ENCODE measurements at places on chromosomes 6 and 20. TPM values are rescaled to one million over a fixed set of nuclear protein-coding genes. Genes with fewer than 3 reads are reported as not detected.

DNA sequence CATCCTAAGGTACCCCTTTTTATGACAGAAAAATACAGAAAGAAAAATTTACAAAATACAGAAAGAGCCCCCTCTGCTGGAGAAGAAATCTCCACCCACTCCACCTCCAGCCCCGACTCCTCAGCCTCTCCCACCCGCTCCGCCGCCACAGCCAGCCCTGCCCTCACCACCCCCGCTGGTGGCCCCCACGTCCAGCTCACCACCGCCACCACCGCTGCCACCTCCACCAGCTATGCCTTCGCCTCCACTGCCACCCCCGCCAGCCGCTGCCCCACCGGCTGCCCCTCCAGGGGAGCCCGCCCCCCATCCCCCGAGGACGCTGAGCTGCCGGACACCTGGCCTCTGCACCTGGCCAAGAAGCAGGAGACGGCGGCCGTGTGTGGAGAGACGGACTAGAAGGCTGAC lies 17.7 kb downstream of the WFDC2 start:
- no peaks in the 10 kb centered on the region for H3K36me3 ChIP-seq
- no peak overlapping the region for H3K4me3 ChIP-seq
- H3K27ac ChIP-seq, result no peak overlapping the region
- no peaks in the 10 kb centered on the region for H3K4me1 ChIP-seq
- H3K27me3 ChIP-seq, result no peaks in the 10 kb centered on the region
- peak; percentile 21 for DNase-seq

DNA sequence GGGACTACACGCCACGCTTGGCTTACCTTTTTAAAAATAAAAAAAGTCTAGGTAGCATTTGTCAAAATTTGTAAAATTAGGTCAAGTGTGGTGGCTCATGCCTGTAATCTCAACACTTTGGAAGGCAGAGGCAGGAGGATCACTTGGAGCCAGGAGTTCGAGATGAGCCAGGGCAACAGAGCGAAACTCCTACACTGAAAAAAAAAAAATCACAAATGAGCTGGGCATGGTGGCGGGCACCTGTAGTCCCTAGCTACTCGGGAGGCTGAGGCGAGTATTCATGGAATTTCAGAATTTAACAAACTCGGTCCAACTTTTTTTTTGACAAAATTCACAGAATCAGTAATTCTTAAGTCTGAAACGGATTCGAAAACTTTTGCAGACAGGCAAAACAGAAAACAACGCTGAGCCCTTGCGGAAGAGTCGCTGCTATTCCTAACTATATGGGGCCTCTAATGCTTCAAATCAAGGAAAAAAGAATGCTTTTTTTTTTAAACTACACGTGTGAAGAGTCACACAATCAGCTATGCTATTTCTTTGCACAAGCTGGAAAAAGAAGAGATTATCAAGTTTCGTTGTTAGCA lies 62.9 kb downstream of the GTF2H5 start:
- DNase-seq, result no peak
- peak overlapping the region; percentile 80 for H3K27ac ChIP-seq
- H3K27me3 ChIP-seq, result no peaks in the 10 kb centered on the region

DNA sequence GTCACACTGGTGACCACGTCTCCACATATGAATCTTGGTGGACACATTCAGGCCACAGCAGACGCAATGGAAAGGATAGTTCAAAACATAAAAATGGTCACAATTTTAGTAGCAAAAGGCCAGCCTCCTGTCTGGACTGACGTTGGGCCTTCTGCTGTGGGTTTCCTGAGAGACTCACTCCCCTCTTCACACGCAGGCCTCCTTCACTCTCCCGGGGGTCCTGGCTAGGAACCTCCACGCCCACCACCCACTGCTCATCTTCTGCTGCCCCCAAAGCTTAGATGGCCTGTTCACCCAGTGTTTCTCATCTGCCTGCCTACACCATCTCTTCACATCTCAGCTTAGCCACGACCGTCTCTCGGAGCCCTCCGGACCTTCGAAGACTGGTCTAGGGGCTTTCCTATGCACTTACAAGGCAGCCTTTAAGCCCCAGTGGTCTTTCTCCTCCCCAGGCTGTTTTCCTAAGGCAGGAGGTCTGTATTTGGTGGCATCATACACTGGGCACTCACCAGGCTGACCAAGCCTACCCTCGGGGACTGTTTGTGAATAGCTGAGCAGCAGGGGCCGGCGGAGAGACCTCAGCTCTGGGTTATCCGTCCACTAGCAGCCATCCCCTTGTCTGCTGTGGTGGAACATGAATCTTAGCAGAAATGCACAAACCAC lies 46.6 kb upstream of the AFDN start:
- no peaks in the 10 kb centered on the region for H3K27me3 ChIP-seq
- no peak overlapping the region for H3K4me3 ChIP-seq
- no peaks in the 10 kb centered on the region for H3K36me3 ChIP-seq

Gene OXT
- total RNA-seq, result not detected

- DNase-seq, result no peak
- no peaks in the 10 kb centered on the region for H3K27me3 ChIP-seq
- no peak overlapping the region for H3K4me3 ChIP-seq
- peaks cover 11% of the 10 kb centered on the region for H3K4me1 ChIP-seq
- H3K36me3 ChIP-seq, result no peaks in the 10 kb centered on the region
These were observed 214.8 kb downstream of the ZDHHC14 start for GRCh38 chr6:157595768-157596167.

Gene RSPH4A
- 1.2 TPM for total RNA-seq

- no peaks in the 10 kb centered on the region for H3K4me1 ChIP-seq
- no peaks in the 10 kb centered on the region for H3K36me3 ChIP-seq
- no peak for DNase-seq
- no peak overlapping the region for H3K27ac ChIP-seq
- no peaks in the 10 kb centered on the region for H3K27me3 ChIP-seq
These were observed 465.3 kb downstream of the BMP2 start for GRCh38 chr20:7232796-7233195.

- no peak overlapping the region for H3K4me3 ChIP-seq
- DNase-seq, result peak; percentile 28
- peaks cover 92% of the 10 kb centered on the region for H3K4me1 ChIP-seq
- no peaks in the 10 kb centered on the region for H3K27me3 ChIP-seq
- H3K27ac ChIP-seq, result peak overlapping the region; percentile 89
- no peaks in the 10 kb centered on the region for H3K36me3 ChIP-seq
These were observed 28.6 kb downstream of the RALY start for GRCh38 chr20:34022151-34022838.

GRCh38 chr20:3183896-3184612 lies 10.7 kb upstream of the LZTS3 start:
- no peak overlapping the region for H3K4me3 ChIP-seq
- H3K4me1 ChIP-seq, result no peaks in the 10 kb centered on the region
- no peaks in the 10 kb centered on the region for H3K36me3 ChIP-seq
- H3K27ac ChIP-seq, result no peak overlapping the region

- H3K4me1 ChIP-seq, result peaks cover 6% of the 10 kb centered on the region
- no peak overlapping the region for H3K4me3 ChIP-seq
- no peak overlapping the region for H3K27ac ChIP-seq
- H3K27me3 ChIP-seq, result no peaks in the 10 kb centered on the region
- DNase-seq, result no peak
These were observed 93.7 kb downstream of the MYO6 start for GRCh38 chr6:75842732-75843131.

All from thyroid gland (tissue), 4 donors.